ENCODE measurements at places on chromosomes 4 and X. TPM values are rescaled to one million over a fixed set of nuclear protein-coding genes. Genes with fewer than 3 reads are reported as not detected.

- DNase-seq: no peak
These were observed 8.7 kb upstream of the TRPC5OS start for GRCh38 chrX:111867236-111867635.

DNA sequence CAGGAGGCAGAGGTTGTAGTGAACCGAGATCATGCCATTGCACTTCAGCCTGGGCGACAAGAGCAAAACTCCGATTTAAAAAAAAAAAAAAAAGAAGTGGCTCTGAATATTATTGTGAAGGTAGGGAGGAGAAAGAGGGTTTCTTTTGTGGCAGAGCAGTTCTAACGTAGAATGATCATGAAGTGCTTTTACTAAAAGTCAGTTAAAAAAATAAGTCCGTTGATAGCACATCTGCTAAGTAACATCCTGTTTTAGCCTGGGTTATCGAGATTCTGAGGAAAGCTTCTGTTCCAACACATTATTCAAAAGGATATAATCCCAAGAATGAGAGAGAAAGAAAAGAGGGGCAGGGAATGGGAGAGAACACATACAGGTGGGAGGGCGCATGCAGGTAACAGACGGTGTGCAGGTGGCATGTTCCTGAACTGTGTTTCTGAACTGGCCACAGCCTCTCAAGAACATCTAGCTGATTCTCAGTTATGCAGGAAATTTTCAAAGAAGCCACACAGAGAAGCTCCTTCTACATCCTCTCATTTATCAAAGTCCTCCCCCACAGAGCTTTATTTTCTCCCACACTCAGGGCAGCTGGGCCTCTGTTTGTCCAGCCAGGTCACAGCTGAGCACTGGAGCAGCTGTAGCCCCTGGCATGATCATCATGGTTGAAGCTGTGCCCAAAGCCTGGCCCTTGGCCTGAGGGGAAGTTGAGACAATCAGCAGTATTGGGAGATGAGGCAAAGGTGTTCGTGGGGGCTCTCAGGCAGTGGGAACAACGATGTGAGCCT lies 342.3 kb downstream of the ZNF674 start:
- peak; percentile 34 for DNase-seq

GRCh38 chr4:111398906-111399330 lies 746.3 kb upstream of the FAM241A start:
- no peak for DNase-seq

- DNase-seq: no peak
These were observed 67.0 kb downstream of the AASDH start for GRCh38 chr4:56320293-56320692.

Gene XG
- polyA plus RNA-seq: 0.30 TPM

Gene COX7B2
- polyA plus RNA-seq: not detected
